ENCODE measurements at places on chromosomes 12 and 14.
A peak's percentile ranks its signal among the peaks of the same experiment; 100 is the strongest.

DNA sequence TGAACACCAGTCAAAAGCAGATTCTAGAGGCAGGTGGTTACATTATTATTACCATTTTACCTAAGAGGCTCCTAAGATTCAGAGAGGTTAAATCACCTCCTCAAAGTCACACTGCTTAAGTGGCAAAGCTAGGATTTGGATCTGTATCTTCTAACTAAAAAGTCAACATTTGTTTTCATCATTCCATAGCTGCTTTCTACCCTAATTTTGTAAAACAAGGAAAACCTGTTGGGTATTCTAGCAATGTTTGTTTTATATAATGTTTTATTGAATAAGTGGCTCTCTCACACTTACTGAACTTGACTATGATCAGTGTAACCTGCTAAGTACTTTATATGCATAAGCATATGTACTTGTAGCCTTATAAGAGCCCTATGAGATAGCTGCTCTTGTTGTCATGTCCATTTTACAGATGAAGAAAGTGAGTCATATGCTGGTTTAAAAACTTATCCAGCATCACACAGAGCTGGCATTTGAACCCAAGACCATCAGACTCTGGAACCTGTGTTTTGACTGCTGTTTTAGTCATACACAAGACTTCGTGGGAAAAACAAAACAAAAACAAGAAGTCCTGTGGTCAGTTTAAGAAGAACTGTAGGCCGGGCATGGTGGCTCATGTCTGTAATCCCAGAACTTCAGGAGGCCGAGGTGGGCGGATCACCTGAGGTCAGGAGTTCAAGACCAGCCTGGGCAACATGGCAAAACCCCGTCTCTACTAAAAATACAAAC is 31.7 kb upstream of the EVL start:
- DNase-seq = no peak

DNA sequence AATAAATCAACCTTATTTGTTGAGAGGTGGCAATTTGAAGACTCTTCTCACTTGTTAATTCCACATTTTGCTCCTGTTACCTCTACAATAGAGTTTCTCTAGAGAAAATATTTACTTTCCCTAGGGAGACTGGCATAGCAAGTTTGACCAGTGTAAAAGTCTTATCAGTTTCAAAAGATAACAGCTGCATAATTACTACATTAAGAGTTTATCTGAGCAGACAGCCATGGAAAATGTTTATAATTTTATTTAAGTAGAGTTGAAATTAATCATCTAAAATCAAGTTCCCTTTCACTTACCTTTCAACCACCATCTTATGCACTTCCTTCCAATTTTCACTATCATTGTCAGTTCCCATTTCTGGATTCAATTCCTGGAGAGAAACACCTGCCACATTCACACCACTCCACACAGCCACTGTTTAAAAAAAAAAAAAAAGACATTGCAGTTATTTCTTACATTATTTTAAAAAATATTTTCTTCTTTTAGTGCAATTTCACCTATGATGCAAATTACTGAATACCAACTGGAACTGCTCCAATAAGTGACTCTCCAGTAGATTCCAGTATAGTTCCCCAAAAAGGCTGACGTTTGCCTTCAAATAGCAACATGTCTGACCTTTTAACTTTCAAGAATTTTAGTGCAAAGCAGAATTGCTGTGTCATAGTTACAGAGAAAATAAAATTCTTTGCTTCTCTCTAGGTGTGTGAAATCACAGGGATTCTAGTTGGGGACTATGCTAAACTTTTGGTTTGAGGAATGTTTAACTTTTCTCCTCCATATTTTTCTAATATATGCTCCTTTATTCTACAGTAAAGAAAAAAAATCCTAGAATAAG is 19.4 kb downstream of the LDHB start:
- no peak for DNase-seq

DNA sequence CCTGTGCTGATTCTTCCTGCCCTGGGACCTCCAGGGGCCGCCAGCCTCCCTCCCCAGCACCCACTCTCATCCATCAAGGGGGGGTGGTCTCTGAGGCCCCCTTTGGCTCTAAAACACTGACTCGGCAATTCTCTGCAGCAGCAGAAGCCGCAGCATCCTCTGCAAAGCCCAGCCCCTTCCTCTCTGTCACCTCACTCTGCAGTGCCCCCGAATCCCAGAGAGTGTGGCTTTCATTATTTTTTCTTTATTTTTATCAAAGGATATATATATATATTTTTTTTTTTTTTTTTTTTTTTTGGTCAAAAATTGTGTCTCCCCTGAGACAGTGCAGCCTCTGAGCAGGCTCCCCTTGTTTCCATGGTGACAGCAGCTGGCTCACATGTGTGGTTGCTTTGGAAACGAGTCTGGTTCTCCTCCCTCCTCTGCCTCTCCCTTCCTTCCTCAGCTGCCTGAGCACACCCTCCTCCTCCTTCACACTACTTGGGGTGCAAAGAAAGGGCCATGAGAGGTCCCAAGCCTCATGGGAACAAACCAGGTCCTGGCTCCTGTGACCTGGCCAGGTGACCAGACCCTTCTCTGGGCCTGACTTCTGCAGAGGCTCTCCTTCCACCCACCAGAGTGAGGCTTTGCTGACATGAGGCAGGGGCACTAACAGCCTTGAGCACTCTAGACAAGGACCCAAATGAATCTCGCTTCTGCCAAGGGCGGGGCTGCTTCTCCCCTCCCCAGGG is 100.5 kb downstream of the LRRC74A start:
- no peak for DNase-seq

- DNase-seq = no peak
Observed at GRCh38 chr12:124194893-124195566, 99.9 kb upstream of the RFLNA start.

GRCh38 chr14:72553161-72553560 is 340.7 kb downstream of the DPF3 start:
- no peak for DNase-seq

- no peak for DNase-seq
Observed at GRCh38 chr14:101019990-101020710, 116.6 kb upstream of the RTL1 start.

DNA sequence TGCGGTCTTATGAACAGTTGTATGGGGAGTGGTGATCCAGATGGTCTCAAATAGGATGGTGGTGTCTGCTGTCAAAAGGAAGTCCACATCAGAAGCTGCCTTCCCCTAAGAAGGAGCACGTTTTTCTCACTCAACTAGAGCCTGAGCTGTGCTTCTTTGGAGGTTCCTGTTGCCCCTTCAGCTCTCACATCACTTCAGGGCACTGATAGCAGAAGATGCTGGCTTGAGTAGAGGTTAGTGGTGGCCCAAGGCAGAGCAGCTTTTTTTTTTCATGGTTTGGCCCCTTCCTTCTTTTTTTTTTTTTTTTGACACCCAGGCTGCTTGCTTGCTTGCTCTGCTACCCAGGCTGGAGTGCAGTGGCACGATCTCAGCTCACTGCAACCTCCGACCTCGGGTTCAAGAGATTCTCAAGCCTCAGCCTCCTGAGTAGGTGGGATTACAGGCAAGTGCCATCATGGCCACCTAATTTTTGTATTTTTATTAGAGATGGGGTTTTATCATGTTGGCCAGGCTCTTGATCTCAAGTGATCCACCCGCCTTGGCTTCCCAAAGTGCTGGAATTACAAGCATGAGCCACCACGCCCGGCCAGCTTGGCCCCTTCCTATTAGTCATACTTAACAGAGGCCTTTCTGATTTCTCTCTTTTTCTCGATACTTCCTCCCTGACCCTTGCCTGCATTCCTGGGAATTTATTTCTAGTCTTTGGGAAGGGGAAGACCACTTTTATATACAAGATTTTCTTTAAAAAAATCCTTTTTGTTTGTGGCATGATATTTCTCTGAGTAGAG is 31.6 kb downstream of the KLRD1 start:
- no peak for DNase-seq

GRCh38 chr12:45122768-45123380 is 72.0 kb upstream of the DBX2 start:
- DNase-seq = no peak

DNA sequence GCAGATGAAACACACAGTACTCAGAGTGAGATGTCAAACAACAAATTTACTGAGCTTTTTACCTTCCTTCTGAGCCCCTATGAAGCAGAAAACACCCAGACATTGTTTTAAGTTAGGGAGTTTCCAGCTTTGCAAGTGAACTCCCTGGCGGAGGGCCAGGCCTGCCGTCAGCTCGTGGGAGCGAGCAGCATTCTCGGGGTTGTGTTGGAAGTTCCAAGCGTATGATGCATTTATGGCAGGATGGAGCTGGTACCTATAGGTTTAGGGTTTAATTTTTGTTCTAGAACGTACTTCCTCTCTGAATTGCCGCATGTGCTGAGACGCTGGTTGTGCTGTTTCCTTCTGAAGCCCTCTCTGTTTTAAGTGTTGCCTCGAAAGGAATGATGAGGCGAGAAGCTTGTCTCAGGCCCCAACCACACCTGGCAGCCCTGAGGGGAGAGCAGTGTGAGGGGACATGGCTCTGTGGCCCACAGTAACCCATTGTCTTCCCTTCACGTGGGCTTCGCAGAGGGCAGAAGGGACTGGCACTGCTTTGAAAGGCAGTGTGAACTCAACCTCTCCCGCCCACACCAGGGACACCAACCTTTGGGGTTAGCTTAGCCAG is 76.6 kb downstream of the SSPN start:
- DNase-seq = peak; percentile 75

DNA sequence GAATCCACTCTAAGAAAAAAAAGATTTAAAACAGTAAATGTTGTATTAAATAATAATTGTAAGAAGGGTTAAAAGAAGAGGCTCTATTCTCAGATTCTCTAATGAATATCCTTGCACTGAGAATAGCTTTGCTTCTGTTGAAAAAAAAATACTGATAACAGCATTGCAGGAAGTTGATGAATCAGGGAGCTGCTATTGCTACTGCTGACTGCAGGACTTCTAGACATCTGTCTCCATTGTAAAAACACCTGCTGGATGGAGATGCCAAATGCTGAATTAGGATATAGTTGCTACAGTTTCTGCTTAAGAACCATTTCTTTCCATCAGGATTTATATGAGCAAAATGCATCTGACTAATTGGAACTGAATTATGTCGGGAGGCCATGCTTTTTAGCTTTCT is 50.3 kb upstream of the ANP32D start:
- no peak for DNase-seq

GRCh38 chr14:32417956-32418552 is 89.0 kb downstream of the AKAP6 start:
- peak; percentile 26 for DNase-seq

- DNase-seq = no peak
Observed at GRCh38 chr14:57018065-57018464, 207.8 kb upstream of the OTX2 start.

DNA sequence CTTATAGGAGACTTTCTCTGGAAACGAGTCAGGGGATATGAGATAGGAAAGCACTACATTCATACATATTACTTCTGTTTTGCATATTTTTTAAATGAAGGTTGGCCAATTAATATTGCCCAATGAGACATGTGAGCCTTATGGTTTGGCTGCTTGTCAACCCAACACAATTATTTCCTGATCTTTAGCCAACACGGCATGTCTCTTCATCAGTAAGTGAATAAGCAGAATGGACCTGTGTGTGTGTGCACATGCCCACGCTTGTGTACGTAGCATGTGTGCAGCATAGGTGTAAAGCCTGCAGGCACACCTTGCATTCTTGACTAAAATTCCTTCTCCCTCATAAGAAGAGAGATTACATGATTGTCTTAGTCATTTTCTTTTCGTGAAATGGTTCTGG is 88.3 kb downstream of the STON2 start:
- DNase-seq = no peak

DNA sequence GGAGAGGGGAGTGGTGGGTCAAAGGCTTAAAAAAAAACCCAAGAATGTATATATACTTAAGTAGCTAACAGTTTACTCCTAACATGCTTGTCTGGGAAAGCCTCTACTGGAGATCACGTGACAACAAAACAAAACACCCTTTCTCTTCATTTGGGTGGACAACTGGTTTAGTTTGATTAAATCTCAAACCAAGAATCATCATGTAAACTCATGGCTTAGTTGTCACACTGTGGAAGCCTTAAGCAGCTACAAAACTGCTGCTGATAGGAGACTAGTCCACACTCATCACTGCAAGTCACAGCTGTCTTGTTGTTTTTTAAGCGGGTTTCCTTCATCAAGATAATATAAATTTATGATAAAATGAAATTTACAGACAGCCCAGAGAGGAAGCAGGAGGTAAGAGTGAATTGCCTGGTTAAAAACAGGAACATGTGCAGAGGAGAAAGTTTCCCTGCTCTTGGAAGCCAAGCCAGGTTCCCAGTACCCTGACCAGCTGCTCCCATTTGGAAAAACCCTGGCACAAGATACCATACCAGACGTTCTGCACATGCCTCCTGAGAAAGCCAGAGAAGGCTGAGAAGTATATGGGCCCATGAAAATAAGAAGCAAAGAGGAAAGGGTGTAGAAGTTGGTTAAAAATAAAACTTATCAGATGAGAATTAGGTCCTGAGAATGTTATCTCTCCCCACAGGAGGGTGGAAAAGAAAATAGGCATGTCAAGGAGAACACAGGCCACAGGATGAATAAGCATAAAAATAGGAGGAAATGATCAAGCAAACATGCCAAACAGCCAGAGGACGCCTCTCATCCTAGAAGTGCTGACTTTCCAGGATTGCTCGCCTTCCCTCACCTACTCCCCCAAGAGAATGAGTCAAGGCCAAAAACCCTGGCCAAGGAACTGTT is 34.0 kb downstream of the EGLN3 start:
- DNase-seq = no peak

DNA sequence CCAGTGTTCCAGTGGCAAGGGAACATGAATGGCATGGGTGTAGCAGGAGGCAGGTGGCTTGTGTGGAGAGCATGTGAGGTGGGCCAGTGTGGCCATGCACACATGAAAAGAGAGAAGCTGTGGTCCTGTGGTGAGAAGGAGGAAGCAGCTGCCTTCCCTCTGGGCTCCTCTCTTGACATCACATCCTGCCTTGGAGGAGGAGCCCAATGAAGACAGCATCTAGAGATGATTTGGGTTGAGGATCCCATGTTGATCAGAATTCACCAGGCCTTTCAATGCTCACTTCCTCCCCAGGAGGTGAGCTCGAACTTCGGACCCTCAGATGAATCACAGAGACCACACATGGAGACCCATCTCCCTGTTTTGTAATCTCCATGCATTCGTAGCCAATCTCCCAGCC is 82.6 kb downstream of the LRRC74A start:
- DNase-seq = no peak

DNA sequence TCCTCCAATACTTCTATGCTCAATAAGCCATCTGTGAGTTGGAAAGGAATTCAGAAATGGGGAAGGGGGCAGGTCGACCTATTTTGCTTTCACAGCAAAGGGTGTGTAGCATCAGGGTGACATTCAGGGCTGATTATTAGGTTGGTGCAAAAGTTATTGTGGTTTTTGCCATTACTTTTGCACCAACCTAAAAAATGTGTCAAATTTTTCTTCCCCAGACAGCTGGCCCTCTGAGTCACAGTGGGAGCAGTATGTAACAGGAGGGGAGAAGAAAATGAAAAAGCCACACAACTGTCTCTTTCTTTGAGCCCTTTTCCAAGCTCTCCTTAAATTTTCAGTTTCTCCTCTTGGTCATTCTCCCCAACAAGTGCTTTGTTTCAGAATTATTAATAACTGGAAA is 47.1 kb upstream of the GZMB start:
- DNase-seq = no peak

GRCh38 chr12:50297996-50298395 is 14.7 kb upstream of the LIMA1 start:
- no peak for DNase-seq

GRCh38 chr14:62053188-62053587 is 291.0 kb downstream of the SNAPC1 start:
- DNase-seq = no peak

Data from fibroblast of skin of left biceps (primary cell).